ENCODE measurements at places on chromosomes 13 and 19.

- DNase-seq: peak; percentile 47
Observed at GRCh38 chr13:19818223-19818842, 35.6 kb upstream of the PSPC1 start.

GRCh38 chr13:106352850-106353249 is 182.6 kb downstream of the EFNB2 start:
- DNase-seq: no peak

GRCh38 chr13:86757236-86757978 is 913.8 kb upstream of the SLITRK5 start:
- no peak for DNase-seq

GRCh38 chr13:44382635-44383145 is 9.1 kb downstream of the SERP2 start:
- no peak for DNase-seq

DNA sequence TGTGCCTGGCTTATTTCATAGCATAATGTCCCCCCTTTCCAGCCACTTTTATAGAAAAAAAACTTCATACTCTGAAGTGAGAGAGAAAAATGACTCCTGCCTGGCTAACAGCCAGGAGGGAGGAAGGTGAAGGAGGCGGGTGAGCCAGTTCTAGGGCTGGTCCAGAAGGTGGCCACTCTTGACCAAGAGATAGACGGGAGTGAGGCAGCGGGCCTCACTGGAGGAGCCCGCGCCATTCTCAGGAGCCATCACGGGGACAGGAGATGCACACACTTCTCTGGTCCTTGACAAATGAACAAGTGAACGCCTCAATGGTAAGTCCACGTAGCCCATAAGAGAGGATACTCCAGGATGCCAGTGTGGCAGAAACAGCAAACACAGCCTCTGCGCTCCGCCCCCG is 231.4 kb downstream of the UQCRFS1 start:
- no peak for DNase-seq

DNA sequence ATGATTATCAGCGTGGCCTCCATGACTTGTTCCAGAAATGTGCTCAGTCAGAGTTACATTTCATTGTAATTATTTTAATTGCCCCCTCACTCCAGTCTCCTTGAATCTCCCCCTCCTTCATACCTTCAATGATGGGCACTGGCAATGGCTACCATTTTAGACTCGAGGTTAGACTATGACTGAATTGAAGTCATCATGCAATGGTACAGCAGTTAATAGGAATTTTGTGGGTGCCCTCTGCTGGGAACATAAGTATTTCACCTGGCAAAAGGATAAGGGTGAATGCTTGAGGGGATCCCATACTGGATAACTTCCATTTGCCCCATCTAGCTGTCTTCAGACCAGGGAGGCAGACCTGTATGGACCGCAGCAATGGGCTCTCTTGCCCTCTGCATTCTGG is 32.2 kb upstream of the USP12 start:
- DNase-seq: no peak

DNA sequence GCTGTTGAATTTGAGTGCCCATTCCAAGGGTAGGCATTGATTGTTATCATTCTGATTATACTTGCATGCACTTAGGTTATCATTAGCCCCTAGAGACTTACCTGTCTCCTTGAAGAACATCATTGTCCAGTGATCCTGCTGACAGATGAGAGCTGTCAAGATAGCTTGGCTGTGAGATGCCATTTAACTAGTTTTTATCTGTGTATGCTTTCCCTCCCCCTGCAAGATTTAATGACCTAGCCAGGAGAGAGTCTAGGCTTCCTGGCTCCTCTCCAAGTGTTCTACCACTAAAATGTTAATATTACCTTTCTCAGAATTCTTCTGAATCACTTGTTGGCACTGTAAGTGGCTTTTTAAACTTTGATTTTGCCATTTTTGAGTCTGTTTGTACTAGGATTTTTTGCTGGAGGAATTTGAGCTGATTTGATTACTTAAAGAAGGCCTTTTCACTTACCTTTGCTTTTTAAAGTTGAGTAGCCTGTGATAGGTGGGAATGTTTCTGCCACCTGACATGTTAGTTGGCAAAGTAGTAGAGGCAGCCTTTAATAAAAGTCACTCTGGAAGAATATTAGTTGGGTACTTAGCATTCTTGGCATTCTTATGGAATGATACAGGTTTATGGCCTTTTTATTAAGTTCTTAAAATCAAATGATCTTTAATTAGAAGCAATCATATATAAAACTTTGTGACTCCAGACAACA is 41.1 kb downstream of the ARHGAP35 start:
- DNase-seq: no peak

GRCh38 chr19:16075430-16076153 is 703 bp upstream of the TPM4 start:
- no peak for DNase-seq

GRCh38 chr13:71864094-71864985 is 2.7 kb downstream of the DACH1 start:
- peak; percentile 32 for DNase-seq

GRCh38 chr19:11383706-11384048 is 437 bp downstream of the EPOR start:
- DNase-seq: no peak

DNA sequence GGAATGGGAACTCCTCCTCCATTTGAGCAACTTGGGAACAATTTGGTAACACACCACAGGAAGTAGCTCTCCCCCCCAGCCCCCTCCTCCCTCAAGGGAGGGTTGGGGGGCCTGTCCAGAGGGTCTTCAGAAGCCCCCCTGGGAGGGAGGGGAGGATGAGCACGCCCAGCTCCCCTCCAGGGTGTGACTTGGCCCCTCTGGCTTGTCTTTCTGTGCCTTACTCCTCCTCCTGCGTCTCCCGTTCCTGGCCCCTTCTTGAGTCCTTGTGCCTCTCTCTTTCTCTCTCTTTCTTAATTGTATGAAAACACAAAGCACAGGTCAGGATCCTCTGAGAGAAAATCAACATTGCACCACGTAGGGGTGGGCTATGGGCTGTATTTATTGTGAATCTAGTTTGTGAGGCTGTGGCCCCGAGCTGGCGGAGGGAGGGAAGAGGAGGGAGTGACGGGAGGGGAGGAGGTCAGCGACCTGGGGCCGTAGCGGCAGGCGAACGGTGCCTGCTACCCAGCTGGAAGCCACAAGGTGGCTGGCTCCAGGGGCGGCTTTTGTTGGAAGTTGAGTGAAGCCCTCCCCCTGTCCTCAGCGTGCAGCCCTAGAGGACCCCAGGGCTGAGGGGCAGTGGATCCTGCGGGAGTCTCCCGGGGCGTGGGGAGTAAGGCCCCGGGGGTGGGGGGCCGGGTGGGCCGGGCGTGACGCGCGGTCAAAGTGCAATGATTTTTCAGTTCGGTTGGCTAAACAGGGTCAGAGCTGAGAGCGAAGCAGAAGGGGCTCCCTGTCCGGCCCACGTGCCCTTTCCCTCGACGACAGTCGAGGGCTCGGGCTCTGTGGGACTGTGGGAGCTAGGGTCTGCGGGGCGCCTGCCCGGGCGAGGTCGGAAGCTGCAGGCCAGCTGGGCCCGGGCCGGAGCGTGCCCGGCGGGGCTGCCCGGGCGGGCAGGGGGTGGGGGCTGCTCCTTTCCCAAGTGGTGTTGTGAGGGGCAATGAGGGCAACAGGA is 6.4 kb downstream of the LYL1 start:
- DNase-seq: no peak

DNA sequence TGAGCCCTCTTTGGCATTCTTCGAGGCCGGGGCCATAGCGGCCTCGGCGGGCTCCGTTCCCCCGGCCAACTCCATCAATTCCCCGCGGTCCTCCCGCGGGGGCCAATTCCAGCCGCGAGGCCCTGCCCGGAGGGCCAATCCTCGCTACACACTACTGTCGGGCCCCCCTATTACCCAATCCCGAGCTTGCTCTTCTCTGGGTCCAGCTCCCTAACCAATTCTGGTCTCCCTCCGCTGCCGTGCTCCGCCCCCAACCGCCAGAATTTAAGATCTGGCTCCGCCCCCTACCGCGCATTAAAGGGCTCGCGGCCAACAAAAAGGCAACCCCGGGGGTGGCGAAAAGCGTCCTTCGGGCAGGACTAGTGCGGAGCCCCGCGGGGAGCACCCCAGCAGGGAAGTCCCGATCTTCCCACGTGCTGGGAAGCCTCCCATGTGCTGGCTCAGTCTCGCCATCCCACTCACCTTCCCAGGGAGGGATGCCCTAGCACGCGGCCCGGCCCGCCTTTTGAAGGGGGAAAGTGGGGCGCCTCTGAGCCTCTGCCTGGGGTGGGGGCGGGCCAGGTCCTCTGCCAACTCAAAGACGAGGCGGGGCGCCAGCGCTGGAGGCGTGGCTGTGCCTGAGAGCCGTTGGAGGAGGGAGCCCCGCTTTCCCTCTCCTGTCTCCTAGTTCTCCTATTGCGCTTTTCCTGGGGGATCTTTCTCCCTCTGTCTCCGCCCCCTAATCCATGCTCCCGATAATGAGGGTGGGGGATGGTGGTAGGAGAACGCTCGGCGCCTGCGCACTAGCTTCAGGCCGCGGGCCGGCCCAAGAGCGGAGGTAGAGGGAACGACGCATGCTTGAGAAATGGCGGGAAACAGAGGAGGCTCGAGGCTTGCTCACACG is 3.5 kb downstream of the LIPE start:
- DNase-seq: peak; percentile 96

DNA sequence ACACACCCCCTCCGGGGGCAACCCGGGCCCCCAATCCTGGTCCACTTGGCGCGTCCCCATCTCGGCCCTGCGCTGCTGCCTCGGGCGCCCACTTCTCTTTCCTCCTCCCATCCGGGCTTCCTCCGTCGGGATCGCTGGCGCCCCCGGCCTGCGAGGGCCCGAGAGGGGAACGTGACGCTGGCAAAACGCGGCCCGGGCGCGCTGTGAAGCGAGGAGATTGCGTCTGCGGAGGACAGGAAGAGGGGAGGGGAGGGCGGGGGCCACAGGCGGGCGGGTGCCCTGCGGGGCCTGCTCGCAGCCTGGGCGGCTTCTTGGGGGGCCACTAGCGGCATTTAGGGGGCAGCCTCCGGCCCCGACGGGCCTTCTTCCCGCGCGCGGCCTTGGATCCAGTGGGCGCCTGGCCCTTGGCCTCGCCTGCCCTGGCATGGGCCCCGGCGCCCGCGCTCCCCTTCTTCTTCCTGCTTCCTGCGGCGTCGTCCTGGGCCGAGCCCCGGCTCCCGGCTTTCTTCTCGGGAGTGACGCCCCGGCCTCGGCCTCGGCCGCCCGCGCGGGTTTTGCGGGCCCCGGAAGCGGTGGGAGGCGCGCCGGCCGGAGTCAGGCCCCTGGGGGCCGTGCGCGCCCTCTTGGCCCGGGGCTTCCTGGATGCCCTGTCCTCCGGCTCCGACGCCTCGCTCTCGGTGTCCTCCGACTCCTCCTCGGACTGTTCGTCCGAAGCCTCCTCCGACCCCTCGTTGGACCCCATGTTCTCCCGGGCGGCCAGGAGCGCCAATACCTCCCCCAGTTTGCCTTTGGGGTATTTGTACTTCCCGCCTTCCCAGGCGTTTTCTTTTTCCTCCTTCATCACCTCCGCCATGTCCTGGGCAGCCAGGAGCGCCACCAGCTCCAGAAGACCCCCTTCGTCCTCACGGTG is 2.2 kb downstream of the PNMA8B start:
- DNase-seq: peak; percentile 71

- no peak for DNase-seq
Observed at GRCh38 chr13:33015241-33015668, 968 bp upstream of the KL start.

- DNase-seq: no peak
Observed at GRCh38 chr13:75255653-75256052, 226.3 kb downstream of the TBC1D4 start.

- DNase-seq: peak; percentile 48
Observed at GRCh38 chr19:39765091-39766076, 13.3 kb upstream of the LEUTX start.

- peak; percentile 64 for DNase-seq
Observed at GRCh38 chr19:46746281-46747057, at the start of gene STRN4. Gene STRN4 (minus strand): TSS chr19:46746450. CDS start chr19:46746430, 20 bp downstream.

- no peak for DNase-seq
Observed at GRCh38 chr13:48501705-48502104, 31.2 kb downstream of the RCBTB2 start.

GRCh38 chr13:73340069-73340468 is 281.3 kb downstream of the KLF5 start:
- DNase-seq: no peak

GRCh38 chr13:27605610-27606200 is 14.6 kb downstream of the LNX2 start:
- DNase-seq: no peak

DNA sequence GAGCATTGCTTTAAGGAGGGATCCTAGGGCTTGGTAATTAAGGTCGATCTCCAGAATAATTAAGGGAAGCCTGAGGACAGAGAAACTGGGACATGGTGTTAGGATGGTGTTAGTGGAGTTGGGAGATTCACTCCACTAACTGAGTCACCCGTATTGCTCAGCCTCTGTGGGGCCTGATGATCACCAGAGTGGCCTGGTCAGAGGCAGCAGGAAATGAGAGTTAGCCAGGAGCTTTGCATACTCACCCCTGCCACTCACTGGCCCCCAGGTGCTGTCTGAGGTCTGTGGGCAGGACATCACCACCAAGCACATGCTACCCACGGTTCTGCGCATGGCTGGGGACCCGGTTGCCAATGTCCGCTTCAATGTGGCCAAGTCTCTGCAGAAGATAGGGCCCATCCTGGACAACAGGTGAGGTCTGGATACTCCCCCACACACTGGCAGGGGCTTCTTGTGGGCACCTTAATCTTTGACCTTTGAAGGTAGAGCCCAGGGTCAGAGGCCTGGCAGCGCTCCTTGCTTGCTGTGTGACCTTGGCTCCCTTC is 32.1 kb downstream of the PPP2R1A start:
- DNase-seq: no peak

GRCh38 chr13:48500652-48501197 is 32.2 kb downstream of the RCBTB2 start:
- DNase-seq: no peak

- peak; percentile 87 for DNase-seq
Observed at GRCh38 chr19:37655301-37655688, at the start of gene ZFP30. Gene ZFP30 (minus strand): TSS chr19:37655465. CDS start chr19:37647822, 7,643 bp downstream.

- DNase-seq: peak; percentile 94
Observed at GRCh38 chr19:49987159-49987698, 26.3 kb upstream of the SIGLEC11 start.

GRCh38 chr19:3499738-3500428 is 591 bp downstream of the DOHH start:
- DNase-seq: no peak

DNA sequence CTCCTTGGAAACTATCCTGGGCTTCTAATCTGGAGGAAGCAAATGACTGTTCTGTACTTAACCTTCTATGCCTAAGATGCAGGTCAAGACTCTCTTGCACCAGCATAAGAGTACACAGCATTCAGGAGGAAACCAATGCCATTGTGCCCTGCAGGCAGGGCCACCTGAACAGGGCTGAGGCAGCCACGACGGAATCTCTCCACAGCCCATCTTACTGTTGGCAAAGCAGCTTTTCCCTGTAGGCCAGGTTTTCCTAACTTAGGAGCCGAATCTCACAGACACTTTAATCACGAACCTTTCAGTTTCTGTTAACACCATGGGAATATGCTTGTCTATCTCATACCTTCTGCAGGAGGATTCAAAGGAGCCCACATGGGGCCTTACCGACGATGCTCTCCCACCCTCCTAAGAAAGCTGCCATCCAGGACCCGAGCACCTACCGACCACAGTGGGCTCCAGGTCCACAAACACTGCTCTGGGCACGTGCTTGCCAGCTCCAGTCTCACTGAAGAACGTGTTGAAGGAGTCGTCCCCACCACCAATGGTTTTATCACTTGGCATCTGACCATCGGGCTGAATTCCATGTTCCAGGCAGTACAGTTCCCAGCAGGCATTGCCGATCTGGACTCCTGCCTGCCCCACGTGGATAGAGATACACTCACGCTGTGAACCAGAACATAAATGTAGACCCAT is 2.6 kb downstream of the TUBA3C start:
- no peak for DNase-seq

- DNase-seq: no peak
Observed at GRCh38 chr13:56706485-56706884, 434.2 kb upstream of the PRR20A start.
